Right renal pelvis (tissue), 4 donors: ENCODE measurements at places on chromosomes 11 and 22. TPM values are rescaled to one million over a fixed set of nuclear protein-coding genes. Genes with fewer than 3 reads are reported as not detected.

Gene OR6T1
- polyA plus RNA-seq = not detected

Gene GALR3
- 0.04 TPM for polyA plus RNA-seq

- DNase-seq = no peak
These were observed 38.0 kb upstream of the PDE2A start for GRCh38 chr11:72712168-72712751.

Gene KLHL35
- 0.32 TPM for polyA plus RNA-seq
